AG08395 (cell line): ENCODE measurements at places on chromosomes 4 and X.

- peak; percentile 53 for DNase-seq
Measured at GRCh38 chr4:93791570-93792195, 36.9 kb upstream of the ATOH1 start.

DNA sequence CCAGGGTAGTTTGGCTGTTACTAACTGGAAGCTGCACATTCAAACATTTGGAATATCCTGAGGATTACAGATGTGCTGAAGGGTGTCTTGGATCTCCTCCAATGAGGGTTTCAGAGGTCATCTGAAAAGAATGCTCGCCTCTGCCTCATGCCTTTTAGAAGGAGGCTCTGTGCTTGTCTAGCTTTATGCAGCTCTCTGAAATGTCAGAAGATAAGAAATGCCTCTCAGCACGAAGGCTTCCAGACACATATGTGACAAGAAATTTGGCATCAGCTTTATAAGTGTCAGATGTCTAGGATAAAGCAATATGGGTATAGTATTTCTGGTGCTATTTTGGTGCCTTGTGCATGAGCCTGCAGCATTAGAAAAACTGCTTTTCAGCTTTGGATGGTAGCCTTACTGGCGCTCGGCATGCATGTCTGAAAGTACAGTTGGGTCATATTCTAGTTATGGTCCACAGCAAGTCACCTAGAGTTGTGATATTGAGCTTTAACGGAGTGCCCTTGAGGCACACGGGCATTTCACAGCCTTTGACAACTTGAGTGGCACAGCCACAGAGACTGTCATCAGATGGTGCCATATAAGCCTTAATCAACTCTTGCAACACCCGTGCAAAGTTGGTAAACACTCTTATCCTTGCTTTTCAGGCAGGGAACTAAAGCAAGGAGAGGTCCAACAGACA, 70.8 kb upstream of the PGRMC2 start:
- DNase-seq: peak; percentile 88

DNA sequence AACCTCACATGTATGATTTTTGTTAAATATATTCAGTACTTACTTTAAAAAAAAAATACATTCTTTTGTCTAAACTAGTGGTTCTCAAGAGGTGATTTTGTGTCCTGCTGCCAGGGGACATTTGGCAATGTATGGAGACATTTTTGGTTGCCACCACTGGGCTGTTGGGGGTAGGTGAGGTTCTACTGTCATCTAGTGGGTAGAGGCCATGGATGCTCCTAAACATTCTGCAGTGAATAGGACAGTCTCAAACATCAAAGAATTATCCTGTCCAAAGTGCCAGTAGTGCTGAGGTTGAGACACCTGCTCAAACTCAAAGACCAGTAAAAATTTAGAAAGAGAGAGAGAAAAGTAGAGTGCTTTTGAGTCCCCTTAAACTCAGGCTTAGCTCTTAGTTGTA, 32.9 kb upstream of the PGM2 start:
- peak; percentile 15 for DNase-seq

GRCh38 chrX:9785944-9786797, at the start of gene SHROOM2:
TSS of gene SHROOM2 (plus strand) at chrX:9786429. CDS start at chrX:9786546, 117 bp downstream.
- DNase-seq: no peak

- no peak for DNase-seq
Measured at GRCh38 chrX:2507904-2508627, 7.3 kb upstream of the DHRSX start.

DNA sequence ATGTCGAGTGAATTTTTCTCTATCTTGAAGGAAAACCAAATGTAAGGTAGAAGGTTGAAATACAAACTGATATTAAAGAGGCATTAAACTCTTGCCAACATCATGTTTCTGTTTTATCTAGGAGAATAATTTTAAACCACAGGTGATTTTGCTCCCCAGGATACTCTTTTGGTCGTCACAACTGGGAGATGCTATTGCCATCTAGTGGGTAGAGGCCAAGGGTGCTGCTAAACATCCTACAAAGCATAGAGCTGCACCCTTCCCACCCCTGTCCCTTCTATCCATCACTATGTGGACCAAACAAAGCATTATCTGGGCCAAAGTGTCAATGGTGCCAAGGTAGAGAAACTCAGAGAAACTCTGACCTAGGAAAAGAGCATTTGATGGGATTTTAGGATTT, 154.6 kb upstream of the MAGEB2 start:
- no peak for DNase-seq

- peak; percentile 19 for DNase-seq
Measured at GRCh38 chr4:8351931-8352367, 82.4 kb downstream of the HTRA3 start.

DNA sequence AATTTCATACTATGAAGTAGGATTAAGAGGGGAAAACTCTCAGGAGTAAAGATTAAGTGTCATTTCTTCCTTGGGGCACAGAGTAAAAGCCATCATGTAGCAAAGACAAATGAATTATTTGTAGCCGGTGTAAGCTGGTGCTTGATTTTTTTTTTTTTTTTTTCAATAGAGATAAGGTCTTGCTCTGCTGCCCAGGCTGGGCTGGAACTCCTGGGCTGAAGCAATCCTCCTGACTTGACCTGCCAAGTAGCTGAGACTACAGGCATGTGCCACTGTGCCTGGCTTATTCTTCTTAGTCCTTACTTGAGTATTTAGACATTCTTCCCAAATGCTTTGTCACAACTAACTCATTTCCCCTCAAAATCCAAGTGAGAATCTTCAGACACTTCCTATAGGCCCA, 125.7 kb downstream of the STOX2 start:
- DNase-seq: no peak

- peak; percentile 42 for DNase-seq
Measured at GRCh38 chrX:46630141-46630540, 56.6 kb downstream of the CHST7 start.

GRCh38 chrX:4238916-4239315, 525.5 kb upstream of the PRKX start:
- no peak for DNase-seq

DNA sequence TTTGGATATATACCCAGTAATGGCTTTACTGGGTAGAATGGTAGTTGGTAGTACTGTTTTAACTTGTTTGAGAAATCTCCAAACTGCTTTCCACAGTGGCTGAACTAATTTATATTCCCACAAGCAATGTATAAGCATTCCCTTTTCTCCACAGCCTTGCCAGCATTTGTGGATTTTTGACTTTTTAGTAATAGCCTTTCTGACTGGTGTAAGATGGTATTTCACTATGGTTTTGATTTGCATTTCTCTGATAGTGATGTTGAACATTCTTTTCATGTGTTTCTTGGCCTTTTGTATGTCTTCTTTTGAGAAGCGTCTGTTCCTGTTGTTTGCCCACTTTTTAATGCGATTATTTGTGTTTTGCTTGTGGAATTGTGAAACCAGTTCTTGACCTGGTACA, 290.5 kb downstream of the BMPR1B start:
- no peak for DNase-seq
